WERI-Rb-1 (cell line): ENCODE measurements at places on chromosomes 4 and X.

DNA sequence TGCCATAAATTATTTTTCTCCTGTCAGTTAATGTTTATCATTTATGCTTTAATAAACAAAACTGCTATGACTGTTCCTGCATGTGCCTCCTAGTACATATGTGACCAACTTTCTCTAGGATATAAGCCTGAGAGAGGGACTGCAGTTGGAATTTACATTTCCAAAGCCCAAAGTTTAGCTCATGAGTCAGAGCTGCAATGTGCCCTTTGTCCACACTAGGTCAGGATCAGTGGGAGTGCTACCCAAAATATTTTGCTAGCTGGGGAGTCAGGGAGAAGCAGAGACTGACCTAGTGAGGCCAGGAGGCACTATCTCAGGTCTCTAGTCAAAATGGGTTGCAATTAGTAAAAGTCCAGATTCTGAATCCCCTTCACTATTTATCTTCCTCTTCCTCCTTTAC lies 92.7 kb downstream of the AR start:
- DNase-seq, result no peak

DNA sequence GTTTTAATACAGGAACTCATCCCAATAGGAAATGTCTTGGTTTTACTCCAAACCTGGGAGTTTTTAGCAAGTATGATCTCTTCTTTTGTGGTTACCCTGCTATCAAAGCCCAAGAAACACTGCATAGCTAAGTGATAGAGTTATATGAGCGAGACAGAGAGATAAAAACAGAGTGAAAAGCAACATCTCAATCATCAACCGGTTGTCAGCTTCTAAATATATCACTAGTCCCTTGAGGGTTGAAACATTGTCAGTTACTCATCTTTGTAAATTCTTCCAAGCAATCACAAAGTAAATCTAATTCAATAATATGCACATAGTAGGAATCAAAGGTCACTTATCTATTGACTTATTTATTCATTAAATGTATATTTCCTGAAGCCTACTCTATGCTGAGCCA lies 483.9 kb downstream of the IDS start:
- DNase-seq, result no peak

- peak; percentile 53 for DNase-seq
These were observed 60.4 kb upstream of the BCOR start for GRCh38 chrX:40158036-40158706.

GRCh38 chrX:41003506-41004270 lies 81.6 kb upstream of the USP9X start:
- DNase-seq, result no peak
